ENCODE measurements at places on chromosomes 16 and 17.

DNA sequence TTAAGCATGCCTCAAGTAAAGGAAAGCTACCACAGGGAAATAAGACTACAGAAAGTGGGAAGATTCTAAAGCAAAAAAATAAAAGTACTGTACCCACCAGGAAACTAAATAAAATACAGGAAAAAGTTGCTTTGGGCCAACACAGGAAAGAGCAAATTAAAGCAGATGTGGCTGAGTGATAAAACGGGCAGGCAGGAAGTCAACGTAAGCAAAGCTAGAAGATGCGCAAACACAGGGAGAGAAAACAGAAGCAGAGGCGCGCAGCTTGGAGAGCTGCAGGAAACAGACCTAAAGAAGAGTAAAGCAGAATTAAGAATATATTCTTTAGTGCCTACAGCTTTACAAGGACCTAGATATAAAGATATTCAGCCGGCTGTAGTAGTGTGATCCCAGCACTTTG lies 21.7 kb downstream of the USP36 start:
- no peak for DNase-seq

DNA sequence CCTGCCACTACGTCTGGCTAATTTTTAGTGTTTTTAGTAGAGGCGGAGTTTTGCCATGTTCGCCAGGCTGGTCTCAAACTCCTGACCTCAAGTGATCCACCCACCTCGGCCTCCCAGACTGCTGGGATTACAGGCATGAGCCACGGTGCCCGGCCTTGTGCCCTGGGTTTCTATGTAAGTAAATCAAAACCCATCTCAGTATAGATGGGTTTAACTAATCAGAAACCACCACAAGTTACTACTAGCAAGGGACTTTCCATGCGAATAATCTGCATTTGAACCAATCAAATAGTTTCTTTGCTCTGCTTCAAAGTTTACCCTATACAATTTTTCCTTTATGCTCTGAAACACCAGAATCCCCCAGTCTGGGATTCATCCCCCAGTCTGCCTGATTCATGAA lies 16.5 kb upstream of the EIF1 start:
- DNase-seq, result no peak

DNA sequence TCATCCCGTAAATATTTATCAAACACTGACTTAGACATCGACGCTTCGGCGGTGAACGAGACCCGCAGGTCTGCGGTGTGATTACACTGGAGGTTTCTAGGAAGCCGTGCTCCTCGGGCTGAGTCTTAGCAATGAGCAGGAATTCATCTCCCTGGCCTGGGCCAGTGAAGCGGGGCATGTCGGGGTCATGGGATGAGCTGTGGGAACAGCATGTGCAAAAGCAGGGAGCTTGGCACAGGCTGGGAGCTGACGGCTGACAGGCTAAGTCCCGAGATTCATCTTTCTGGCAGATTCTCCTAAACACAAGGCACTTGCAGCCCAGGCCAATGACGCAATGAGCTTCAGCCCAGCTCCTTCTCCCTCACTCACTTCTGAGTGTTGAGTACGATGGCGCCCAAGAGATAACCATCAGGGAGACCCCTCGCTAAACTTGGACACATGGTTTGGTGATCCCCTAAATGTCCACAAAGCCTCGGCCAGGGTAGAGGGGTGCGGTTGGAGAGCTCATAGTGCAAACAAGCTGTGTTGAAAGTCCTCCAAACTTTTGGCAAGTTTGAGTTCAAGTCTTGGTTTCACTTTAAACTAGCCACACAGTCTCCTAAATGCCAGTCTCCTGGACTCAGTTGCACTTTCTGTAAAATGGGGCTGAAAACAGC lies 12.8 kb downstream of the CRISPLD2 start:
- DNase-seq, result peak; percentile 97

DNA sequence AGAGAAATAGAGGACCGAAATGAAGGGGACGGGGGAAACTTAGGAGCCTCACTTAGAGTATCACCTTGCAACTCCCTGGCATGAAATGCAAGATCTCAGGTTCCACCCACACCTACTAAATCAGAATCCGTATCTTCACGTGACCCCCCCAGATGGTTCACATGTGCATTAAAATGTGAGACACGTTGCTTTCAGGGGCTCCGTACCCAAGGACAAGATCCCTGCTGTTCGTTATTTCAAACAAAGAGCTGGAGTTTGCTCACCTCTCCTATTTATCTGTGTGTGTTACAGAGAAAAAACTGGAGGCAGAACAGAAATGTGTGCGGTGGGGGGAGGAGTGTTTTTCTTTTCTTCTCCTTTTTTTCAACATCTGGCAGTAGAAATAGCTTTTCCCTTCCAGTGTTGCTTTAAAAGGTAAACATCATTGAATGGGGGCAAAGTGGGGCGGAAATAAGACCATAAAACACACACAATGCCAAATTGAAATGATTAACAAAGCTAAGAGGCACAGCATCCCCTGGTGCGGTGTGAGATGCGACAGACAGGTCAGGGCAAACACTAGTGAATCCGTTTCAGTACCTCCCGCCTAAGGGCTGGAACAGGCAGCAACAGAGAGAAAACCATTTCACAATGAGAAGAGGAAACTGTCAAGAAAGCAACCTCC lies 145.4 kb downstream of the SOX9 start:
- no peak for DNase-seq

GRCh38 chr17:7562208-7562605 lies 488 bp downstream of the SENP3 start:
- no peak for DNase-seq

GRCh38 chr16:77043076-77043475 lies 147.9 kb upstream of the MON1B start:
- peak; percentile 4 for DNase-seq

DNA sequence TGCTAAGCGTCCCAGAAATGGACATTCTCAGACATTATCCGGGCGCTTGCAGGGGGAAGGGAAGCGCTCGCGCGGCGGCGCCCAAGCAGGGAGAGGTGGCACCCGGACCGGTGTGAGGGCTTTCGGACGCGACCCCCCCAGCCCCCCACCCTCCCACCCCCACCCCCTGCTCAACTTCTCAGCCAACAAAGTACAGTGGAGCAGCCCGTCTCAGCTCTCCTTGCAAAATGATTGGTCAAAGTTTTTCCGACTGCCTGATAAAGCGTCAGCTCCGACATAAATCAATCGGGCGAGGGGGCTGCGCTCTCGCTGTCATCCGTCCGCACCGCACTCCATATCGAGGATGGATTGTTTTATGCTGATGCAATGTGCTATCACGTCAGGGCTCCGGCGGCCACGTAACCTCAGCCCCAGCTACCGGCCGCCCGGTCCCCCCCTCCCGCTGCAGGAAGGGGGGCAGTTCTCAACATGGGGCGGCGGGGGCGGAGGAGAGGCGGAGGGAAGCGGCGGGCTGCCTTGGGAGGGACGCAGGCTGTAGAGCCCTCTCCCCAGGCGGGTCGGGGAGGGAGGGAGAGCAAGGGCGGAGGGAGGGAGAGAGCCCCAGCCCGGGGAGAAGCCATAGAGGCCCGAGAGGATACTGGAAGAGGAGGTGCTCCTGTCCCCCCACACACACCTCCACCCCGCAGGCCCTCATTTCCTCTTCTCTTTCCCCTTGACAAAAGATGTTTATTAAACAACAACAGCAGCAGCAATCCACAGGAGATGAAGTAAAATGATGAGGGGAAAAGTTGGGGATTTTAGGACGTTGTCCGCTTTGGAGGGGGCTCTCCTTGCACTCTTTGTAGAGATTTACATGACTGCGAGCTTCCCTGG lies at the start of gene HOXB9:
TSS of gene HOXB9 (minus strand) at position 114 of the 873 bp plus-strand sequence. CDS start at position 25, 89 bp downstream.
- peak; percentile 44 for DNase-seq

GRCh38 chr17:28726226-28726626 lies at the start of gene TLCD1:
Gene TLCD1 (minus strand): TSS chr17:28726233. CDS start chr17:28726097, 136 bp downstream.
- peak; percentile 79 for DNase-seq

GRCh38 chr17:13598353-13599167 lies 3.2 kb downstream of the HS3ST3A1 start:
- no peak for DNase-seq

DNA sequence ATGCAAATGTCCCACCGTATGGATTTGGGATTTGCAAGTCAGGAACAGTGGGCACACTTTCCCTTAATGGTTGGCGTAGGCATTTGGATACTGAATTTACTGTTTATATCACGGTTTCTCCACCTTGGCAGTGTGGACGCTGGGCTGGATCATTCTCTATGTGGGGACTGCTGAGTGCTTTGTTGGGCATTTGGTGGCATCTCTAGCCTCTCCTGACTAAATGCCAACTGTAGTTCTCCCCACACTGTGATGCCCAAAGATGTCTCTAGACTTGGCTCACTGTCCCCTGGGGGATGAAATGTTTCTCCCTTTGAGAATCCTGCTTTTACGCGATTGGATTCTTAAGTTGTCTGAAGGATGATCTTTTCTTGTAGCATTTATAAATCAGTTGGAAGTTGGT lies 49.0 kb downstream of the RBFOX1 start:
- DNase-seq, result no peak
